Left hindlimb (tissue), 1 donor: ENCODE measurements at places on chromosomes 7 and 10.

DNA sequence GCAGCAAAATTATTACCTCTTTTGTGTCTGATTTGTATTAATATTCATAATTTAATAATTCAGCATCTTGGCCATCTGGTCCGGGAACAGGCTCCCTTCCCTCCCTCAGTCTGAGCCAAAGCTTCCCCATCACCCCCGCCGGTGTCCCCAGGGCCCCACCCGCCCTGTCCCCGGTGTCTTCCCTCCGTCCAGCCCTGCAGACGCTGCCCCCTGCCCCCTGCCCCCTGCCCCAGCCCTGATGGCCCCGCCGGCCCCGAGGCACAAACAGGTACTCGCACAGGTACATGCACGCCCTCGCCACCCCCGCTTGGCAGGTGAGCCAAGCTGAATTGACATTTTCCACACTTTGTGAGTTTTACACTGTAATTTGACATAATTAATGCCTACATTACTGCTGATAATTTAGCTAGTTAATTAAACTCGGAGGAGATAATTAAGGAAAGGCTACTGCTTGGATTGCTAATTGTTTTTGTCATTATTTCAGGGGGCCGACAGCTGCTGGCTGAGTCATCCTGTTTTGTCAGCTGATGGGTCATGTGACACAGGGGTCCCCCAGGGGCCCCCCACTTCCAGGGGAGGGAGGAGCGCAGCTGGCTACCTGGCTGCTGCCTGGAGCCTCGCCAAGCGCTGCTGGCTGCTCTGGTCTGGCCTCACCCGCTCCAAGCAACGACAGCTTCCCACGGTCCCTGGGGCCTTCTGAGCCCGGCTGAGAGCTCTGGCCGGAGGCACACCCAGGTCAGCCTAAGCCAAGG is 36.6 kb downstream of the MICALL2 start:
- no peak for DNase-seq

DNA sequence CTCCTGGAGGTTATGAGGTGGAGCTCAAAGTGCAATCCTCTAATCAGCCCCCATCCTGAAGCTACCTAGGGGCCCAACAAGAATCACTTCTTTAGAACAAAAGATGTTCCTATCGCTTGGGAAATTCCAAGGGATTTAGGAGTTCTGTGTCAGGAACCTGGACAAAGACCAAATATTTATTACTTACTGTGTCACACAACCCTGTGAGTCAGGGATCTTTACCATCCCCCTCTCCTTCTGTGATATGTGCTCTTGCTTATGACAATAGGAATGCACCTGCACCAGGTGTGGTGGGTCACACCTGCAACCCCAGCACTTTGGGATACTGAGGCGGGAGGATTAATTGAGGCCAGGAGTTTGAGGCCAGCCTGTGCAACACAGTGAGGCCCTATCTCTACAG is 485.8 kb downstream of the PLXDC2 start:
- DNase-seq: no peak

GRCh38 chr7:22364900-22365299 is 7.9 kb upstream of the RAPGEF5 start:
- no peak for DNase-seq

GRCh38 chr10:48931188-48931587 is 8.5 kb downstream of the LRRC18 start:
- no peak for DNase-seq

GRCh38 chr10:16292366-16292765 is 144.4 kb upstream of the PTER start:
- DNase-seq: no peak

- no peak for DNase-seq
Measured at GRCh38 chr7:47664650-47665195, 82.8 kb upstream of the TNS3 start.

GRCh38 chr10:102643336-102644065 is 778 bp upstream of the TRIM8 start:
- DNase-seq: peak; percentile 89

- no peak for DNase-seq
Measured at GRCh38 chr7:144483189-144483588, 79.7 kb upstream of the NOBOX start.

DNA sequence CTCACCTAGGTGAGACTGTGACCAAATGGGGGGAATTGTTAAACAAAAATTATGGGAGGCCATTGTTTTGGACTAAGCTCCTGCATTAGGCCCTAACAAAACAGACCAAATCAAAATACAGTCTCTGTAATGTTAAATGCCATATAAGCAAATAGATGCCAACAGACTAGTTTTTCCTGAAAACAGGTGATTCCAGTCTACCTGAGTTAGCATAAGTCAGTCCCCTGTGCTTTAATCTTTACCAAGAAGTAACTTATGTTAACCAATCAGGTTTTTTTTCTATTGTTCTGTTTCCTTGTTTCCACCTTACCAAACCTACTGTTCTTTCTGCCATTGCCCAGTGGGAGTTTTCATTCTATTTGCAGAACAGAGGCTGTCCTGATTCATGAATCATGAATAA is 48.0 kb downstream of the PDZD8 start:
- DNase-seq: no peak

DNA sequence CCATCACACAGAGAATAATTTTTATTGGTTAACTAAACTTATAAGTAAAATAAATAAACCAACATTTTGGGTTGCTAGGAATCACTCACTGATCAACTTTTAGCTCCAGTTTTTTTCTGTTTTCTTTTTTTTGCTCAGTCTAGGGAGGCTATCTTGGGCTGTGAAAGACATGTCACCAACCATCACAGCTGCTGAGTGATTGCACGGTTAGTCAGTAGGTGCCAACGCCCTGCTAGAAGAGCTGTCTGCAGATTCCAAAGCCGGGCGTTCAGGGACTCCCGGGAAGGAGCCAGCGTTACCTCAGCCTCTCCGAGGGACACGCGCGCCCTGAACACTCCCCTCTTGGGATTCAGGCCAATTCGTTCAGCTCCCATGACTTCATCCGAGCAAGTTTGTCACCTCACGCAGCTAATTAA is 604 bp upstream of the STAM start:
- no peak for DNase-seq

- no peak for DNase-seq
Measured at GRCh38 chr10:124689911-124690498, 54.2 kb downstream of the FAM53B start.

- DNase-seq: no peak
Measured at GRCh38 chr7:48165157-48165556, 6.1 kb upstream of the ABCA13 start.

DNA sequence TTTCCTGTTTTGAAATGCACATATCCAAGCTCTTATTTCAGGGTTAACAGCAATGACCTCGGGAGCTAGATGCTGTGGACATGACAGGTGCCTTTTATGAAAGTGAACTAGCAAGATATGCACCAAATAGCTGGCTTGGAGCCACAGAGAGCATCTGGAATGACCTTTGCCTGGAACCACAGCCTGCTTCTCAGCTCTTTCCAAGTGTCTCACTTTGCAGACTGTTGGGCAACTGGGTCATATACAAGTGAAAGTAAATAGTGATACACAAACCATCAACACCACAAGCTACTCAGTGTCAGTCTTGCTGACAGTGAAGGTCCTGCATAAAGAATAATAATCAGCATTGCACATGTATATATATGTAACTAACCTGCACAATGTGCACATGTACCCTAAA is 183.5 kb downstream of the RNF133 start:
- DNase-seq: no peak

DNA sequence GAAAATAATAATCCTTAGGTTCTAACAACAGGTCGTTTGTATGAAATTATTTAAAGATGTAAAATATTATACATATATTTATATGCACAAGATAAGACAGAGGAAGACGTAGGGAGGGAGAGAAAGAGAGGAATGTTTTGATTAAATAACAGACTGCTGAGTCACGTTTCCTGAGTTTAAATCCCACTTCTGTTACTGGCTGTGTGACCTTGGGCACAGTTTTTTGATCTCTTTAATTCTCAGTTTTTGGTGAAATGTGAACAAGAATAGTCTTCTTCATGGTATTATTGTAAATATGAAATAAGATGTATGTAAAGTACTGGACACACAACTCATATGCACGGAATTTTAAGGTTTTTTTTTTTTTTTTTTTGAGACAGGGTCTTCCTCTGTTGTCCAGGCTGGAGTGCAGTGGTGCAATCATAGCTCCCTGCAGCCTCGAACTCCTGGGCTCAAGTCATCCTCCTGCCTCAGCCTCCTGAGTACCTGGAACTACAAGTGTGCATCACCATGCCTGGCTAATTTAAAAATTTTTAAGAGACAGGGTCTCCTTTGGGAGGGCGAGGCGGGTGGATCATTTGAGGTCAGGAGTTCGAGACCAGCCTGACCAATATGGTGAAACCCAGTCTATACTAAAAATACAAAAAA is 42.6 kb downstream of the BAMBI start:
- no peak for DNase-seq
